ENCODE measurements at places on chromosomes 6 and 20.

DNA sequence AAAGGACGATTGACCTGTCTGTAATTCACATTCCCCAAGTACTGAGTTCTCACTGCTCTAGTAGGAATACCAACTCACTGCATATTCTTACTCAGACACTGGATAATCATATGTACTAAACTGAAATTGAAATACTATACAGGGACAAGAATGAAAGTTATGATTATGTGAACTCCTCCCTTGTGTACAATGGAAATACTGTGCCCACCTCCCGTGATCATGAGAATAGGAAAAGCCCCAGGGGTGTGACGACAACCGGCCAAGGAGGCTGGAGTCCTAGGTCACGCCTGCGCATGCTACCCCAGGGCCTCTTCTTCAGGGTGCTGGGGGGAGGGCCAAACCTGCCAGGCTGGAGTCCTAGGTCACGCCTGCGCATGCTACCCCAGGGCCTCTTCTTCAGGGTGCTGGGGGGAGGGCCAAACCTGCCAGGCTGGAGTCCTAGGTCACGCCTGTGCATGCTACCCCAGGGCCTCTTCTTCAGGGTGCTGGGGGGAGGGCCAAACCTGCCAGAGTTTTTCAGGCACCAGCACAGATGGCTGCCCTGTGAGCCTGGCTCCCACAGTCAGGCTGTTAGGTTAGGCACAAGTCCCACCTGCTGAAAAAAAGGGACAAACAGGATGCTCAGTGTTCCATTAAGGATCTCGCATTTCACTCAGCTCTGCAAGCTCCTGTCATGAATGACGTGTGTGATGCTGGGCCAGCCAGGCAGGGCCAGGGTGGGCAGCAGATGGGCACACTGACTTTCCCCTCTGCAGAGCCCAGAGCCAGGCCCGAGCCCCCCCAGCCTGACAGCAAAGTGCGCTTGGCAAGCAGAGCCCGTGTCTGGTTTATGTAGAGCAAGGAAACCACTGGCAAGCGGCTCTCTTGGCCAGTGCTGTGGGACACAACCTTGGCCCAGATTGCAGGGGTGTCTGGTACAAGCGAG lies 107.7 kb downstream of the FOXF2 start:
- no peak for DNase-seq

DNA sequence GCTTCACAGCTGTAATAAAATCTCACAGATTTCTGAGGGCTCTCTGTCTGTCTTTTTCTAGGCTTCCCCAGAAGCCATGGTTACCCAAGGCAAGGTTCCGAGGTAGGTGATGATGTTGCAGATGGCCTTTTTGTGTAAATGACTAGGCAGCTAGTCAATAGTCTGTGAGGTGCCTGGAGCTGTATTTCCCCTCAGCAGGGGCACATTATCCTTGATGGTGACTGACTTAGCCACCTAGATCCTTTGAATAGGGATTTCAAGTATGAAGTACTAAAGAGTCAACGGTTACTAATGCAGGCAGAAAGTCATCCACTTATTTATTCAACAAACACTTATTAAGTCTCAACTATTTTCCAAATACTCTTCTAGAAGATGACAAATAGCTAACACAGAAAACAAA lies 49.3 kb upstream of the L3MBTL3 start:
- DNase-seq: peak; percentile 68

- peak; percentile 46 for DNase-seq
Measured at GRCh38 chr6:57021086-57021720, 25.3 kb upstream of the KIAA1586 start.

DNA sequence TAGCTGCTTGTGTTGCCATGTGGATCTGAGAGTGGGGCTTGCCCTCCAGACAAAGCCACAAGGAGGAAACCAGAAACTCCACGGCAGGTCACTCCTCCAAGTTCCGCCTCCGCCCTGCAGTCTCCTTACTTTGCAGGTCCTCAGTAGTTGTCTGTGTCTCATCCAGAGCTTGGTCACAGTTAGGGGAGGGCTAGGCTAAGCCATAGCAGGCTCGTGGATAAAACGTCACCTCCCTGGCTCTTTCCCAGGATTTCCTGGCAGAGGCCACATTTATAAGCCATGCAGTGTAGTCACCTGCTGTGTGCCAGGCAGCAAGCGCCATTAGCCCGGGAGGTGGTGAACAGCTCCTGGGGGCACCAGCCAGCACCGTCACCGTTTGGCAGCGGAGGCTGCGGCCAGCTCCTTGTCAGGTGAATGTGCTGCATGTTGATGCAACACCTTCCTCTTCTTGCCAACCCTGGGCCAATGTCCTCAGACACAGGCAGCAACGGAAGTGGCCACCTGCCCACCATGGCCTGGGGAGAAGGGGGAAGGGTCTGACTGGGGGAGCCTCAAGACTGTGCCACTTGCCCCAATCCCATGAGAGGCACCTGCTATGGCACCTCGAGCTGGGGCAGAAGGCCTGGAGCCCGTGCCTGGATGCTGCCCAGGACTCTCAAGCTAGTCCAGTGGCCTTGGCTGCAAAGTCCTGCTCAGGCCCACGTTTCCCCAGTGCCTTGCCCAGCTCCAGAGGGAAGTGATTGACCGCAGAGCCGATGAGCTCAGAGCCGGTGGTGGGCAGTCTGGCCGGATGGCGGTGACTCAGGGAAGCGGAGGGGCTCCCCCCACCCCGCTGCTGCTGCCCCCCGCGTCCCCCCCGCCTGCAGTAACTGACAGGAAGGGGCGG lies 39.0 kb upstream of the SLCO4A1 start:
- peak; percentile 84 for DNase-seq

DNA sequence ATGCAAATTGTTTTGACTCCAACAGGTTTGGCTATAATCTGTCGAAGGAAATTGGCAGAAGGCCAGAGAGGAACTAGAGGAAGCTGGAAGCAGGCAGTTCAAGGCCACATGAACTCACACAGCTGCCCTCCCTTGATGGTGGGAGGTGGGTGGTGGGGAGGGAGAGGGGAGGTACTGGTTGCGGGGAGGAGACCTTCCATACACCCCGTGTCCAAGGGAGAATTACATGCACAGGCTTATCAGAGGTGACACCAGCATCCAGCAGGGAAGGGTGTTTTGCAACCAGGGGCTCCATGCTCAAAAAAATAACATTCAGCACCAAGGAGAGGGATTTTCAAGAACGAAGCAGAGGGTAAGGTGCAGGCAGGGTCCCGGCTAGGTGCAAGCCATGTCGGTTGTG lies 9.1 kb downstream of the PRND start:
- DNase-seq: no peak

- DNase-seq: no peak
Measured at GRCh38 chr6:131868836-131869235, 61.0 kb downstream of the ENPP1 start.

GRCh38 chr20:53769041-53769440 lies 175.4 kb upstream of the ZNF217 start:
- no peak for DNase-seq

DNA sequence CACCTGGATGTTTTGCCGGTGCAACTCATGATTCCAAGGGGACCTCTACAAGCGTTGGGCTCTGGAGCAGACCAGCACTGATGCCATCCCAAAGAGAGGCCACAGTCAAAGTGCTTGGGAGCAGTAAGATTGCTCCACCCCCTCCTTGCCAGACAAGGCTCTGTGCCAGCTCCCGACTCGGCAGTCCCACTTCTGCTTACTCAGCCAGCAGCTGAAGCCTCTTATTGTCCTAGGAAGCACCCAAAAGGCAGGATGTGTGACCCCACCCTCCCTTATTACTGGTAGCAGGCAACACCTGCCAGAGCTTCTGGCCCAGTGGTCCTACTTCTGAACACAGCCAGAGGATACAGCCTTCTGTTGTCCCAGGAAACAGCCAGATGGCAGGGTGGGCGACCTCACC lies 614.2 kb downstream of the TENT5A start:
- peak; percentile 1 for DNase-seq

GRCh38 chr6:155354167-155354566 lies 39.9 kb upstream of the TFB1M start:
- DNase-seq: no peak

DNA sequence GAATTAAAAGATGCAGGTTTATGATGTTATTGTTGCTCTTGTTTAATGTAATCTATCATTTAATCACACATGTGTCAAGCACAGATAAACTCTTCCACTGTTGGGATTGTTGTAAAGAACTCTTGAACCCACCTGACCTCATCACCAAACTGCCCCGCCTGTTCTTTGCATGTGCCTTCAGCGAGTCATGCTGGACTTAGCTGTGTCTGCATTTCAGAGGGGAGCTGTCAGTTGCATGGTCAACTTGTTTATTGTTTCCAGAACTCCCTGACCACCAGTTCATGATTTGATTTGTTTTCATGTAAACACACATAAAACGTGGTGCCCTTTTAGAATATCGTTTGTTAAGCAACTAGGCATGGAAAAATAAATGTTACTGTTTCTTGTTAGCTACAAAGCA lies 93.6 kb downstream of the KHDC1L start:
- DNase-seq: no peak

DNA sequence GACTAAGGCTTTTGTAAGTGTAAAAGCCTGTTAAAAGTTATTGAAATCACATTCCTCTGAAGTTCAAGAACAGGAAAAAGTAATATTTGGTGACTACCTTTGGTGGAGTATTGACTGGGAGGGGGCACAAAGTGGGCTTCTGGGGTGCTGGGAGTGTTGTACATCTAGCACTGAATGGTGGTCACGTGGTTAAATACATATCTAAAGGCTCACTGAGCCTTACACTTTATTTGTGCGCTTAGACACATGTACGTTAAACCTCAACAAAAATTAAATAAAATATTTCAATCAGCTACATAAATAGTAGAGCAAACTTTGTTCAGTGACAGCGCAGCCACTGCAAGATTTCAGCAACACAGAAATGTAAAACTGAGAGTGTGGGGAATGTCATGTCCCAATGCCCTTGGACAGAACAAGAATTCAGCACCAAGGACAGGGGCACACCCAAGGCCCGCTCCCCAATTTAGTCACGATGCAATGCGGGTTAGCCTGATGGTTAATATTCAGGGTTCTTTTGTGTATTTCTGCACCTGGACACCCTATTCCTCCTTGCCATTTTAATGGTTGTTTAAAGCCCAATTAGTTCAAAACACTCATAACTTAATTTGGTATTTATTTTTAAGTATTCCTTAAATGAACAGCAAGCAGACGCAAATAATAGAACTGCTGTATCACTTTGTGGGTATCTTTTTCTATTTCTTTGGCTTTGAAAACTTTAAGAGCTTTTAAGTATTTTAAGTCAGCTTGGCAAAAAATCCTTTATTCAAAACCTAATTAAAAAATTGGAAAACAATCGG lies 37.4 kb downstream of the ANGPT4 start:
- peak; percentile 70 for DNase-seq

- no peak for DNase-seq
Measured at GRCh38 chr6:100892116-100892515, 11.0 kb upstream of the ASCC3 start.

GRCh38 chr6:42104095-42104803 lies 38.2 kb downstream of the C6orf132 start:
- no peak for DNase-seq

DNA sequence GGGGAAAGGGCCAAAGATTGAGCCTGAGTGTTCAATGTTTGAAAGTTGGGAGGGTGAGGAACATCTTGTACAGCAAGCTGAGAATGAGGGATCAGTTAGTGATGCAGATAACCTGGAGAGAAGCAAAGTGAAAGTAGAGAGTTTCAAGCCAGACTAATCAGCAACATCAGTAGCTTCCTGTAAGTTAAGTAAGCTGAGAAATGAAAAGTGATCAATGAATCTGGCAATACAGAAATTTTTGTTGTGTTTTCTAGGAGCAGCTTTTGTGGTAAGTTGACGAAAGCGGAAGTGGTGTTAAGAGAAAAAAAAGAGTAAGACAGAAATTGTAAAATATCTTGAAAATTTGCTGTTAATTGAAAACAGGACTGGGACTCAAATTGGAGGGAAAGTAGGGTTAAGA lies 855.5 kb upstream of the MAP3K7 start:
- no peak for DNase-seq

- DNase-seq: no peak
Measured at GRCh38 chr20:48002517-48002970, 217.3 kb upstream of the SULF2 start.

- peak; percentile 54 for DNase-seq
Measured at GRCh38 chr6:111631903-111632460, 26.3 kb upstream of the TRAF3IP2 start.

- DNase-seq: no peak
Measured at GRCh38 chr6:149107520-149107919, 210.0 kb upstream of the TAB2 start.

GRCh38 chr6:2194643-2195042 lies 50.8 kb downstream of the GMDS start:
- DNase-seq: no peak

- no peak for DNase-seq
Measured at GRCh38 chr20:30815577-30816181, 441.8 kb upstream of the DEFB115 start.

DNA sequence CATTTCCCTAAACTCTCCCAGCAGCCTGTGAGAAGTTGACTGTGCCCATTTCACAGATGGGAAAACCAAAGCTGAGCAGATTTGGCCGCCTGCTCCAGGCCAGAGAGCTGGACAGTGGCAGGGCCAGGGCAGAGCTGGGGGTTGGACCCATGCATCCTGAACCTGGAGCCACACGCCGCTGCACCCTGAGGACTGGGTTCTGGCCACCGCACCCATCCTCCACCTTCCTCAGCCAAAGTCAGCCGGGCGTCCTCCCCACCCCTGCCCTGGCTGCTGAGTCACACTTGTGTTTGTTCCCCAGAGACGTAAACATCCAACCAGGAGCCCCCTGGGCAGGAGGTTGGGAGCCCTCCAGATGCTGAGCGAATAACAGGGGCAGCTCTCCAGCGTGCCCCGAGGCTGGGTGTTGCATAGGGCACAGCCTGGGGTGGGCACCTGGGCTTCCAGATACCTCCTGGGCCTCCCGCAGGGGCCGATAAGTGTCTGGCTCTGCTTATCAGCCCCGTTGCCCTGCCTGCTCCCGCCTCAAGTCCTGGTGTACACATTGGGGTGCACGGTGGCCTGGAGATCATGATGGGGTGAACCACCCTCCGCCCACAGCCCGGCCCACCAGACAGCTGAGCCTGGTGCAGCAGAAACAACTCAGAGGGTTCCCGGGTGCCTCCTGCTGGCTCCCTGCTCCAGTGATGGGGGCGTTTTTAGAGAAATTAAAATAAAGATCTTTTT lies 23.8 kb downstream of the RBM38 start:
- no peak for DNase-seq

DNA sequence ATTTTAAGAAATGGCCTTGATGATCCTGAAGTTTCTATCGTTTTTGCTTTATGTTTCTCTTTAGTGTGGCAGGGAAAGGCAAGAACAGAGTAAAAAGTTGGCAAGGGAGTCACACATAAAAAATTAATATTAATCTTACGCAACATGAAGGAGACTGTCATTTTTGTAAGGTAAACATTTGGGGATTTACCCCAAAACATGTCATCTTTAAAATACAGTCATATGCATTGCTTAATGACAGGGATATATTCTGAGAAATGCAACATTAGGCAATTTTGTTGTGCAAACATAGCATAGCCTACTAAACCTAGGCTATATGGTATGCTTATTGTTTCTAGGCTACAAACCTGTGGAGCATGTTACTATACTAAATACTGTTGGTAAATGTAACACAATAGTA lies 5.4 kb downstream of the RBL1 start:
- no peak for DNase-seq

DNA sequence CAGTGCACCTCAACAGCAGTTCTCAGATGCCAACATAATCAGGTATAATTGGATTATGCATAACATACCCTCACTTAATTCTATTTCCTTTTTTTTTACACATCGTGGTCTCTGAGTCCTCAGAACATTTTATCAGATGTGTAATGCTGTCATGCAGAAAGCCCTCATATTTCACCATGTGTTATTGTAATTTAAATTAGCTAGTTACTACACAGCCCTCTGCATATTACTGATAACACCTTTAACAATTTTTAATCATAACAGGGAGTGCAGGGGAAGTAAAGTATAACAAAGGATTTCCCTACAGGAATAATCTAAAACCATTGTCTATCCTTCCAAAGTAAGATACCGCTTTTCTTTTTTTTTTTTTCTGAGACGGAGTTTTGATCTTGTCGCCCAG lies 91.9 kb upstream of the CCDC28A start:
- DNase-seq: no peak
